ENCODE measurements at places on chromosomes 1 and 21.

- no peak for DNase-seq
These were observed 36.0 kb downstream of the CAPN2 start for GRCh38 chr1:223748405-223748772.

GRCh38 chr1:38210021-38210894, 163.7 kb upstream of the POU3F1 start:
- no peak for DNase-seq

GRCh38 chr1:79325705-79326104, 319.2 kb upstream of the ADGRL4 start:
- DNase-seq, result no peak

DNA sequence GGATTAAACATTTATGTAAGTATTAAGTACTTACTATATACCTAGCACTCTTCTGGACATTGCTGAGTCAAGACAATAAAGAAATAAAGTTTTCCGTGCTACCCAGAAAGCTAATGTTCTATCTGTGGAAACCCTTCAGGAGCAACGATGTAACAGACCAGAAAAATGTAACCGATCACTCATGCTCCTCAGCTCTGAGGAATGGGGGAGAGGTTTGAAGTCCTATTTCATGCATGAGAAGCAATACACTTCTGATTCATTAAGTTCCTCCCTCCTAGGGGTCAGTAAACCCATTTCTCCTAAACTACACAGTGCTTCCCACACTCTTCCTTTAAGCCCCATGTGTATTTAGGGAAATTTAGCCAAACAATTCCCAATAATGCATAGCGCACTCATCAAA, 25.6 kb upstream of the KAZN start:
- DNase-seq, result no peak

DNA sequence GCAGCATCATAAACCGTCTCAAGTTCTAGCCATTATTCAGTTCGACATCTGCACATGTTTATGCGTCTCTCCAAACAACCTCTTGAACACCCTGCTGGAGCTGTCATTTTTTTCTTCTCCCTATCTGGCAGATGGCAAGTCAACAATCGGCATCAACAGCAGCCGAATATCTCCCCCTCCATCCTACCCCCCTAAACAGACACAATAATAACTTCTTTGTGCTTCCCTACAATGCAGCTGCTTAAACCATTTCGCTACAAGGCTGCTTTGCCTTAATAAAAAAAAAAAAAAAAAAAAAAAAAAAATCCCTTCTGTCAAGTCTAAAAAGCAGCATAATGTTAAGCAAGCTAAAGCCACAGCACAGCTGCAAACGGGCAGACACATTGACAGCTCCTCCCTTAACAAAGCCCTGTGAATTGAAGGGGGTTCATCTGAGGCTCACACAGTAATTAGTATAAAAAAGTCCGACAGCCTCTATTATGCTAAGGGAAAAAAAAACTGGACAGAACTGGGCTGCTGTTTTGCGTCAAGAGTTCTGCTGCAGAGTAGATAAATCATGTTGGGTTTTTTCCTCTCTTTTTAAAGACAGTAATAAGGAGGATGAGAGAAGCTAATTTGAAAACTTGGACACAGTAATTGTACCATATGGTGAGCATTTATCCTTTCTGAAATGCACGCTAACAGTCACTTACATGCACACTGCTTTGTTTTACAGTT, 136.4 kb downstream of the AKT3 start:
- no peak for DNase-seq

DNA sequence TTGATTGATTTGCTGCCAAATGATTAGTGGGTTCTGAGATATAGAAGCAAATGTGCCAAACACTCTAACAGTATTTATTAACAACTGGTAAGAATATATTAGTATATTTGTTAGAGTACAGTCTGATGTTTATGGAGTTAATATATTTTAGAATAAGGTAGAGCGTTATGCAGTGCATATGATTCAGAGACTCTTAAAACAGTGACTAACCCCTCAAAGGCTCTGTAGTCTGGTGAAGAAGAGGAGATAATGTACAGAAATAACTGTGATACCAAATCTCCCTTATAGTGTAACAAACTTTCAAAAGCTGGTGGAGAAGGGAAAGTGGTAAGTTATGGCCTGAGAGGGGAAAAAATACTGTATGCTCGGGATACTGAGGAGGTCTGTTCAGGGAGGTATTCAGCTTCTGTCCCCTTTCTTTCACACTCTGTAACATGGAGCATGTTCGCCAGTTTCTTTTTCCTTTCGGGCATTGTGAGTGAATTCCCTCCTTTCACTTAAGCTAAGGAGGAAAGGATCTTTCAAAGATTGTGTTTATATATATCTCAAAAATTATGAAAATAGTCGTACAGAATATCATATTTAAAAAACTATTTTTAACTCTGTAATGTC, 121.2 kb downstream of the ADGRL2 start:
- no peak for DNase-seq

DNA sequence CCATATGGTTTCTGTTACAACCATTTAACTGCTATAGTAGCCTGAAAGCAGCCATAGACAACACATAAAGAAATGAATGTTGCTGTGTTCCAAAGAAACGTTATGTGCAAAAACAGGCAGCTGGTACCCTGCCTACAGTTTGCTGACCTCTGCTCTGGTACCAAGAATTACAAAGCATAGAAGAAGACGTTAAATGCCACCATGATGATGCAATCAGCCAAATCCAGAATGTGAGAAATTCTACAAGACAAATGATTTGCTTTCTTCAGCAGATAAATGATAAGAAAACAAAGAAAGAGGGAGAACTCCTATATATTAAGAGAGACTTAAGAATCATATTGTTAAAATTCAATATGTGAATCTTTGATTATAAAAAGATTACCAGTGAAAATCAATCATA, 97.8 kb upstream of the PDE4B start:
- no peak for DNase-seq

- no peak for DNase-seq
These were observed 194.2 kb upstream of the JUN start for GRCh38 chr1:58978096-58978495.

- peak; percentile 86 for DNase-seq
These were observed at the start of gene INKA2 for GRCh38 chr1:111739194-111739924. TSS of gene INKA2 (minus strand) at chr1:111739395. CDS start at chr1:111739242, 153 bp downstream.

GRCh38 chr1:168301664-168302320, 21.1 kb downstream of the TBX19 start:
- DNase-seq, result no peak

DNA sequence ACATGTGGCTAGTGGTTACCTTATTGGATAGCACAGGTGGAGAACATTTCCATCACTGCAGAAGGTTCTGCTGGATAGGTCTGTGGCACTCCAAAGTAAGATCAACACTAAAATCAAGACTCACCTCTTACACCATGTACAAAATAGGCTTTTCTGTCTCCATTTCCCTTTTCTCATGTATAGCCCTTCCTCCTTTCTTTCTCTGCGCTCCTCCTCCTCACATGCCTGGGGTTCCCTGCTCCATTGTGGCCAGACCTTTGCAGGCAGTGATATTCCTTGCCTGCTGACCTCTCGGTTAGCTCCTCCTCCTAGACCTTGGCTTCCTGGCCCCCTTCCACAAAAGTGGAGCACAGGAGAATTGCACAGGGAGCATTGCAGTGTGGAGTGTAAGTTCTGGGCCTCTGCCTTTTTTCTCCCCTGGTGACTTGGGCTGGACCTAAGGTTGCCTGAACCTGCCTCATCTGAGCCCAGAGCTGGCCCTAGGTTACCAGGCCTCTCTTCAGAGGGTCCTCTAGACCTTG, 33.2 kb upstream of the RBM15 start:
- no peak for DNase-seq

GRCh38 chr1:216168546-216168945, 254.7 kb downstream of the USH2A start:
- DNase-seq, result no peak

GRCh38 chr1:213983493-213984386, 4.0 kb upstream of the PROX1 start:
- DNase-seq, result no peak

- no peak for DNase-seq
These were observed 9.5 kb upstream of the BCAR3 start for GRCh38 chr1:93690921-93691789.

- DNase-seq, result no peak
These were observed 59.6 kb upstream of the ITPKB start for GRCh38 chr1:226798427-226799411.

- no peak for DNase-seq
These were observed 301.7 kb upstream of the KAZN start for GRCh38 chr1:14296795-14297194.

- DNase-seq, result no peak
These were observed 43.9 kb upstream of the TSPEAR start for GRCh38 chr21:44755227-44755626.

DNA sequence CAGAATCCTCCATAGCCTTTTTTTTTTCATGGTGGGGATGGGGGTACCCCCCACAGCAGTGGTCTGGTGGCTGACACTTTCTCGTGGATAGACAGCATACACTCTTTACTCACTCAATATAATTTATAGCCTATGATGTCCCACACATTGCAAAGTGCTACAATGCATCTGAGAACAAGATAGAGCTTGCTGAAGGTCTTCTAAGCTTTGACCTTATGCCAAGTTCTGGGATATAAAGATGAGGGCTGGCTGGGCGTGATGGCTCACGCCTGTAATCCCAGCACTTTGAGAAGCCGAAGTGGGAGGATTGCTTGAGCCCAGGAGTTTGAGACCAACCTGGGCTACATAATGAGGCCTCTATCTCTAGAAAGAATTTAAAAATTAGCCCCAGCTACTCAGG, 78.0 kb downstream of the MPZL1 start:
- no peak for DNase-seq

GRCh38 chr21:37367703-37368540, 1.3 kb downstream of the DYRK1A start:
- no peak for DNase-seq

GRCh38 chr1:213560226-213560625, 427.5 kb upstream of the PROX1 start:
- no peak for DNase-seq

- DNase-seq, result no peak
These were observed 9.4 kb downstream of the PRDM15 start for GRCh38 chr21:41869771-41870170.
